Stimulated activated CD8-positive, alpha-beta memory T cell treated with anti-CD3 and anti-CD28 coated beads, Interleukin-2, amount 100 ng/mL, for 1 hour (primary cell): ENCODE measurements at places on chromosomes 3 and 15.

GRCh38 chr3:177286034-177286433 is 88.8 kb upstream of the TBL1XR1 start:
- DNase-seq = no peak

GRCh38 chr3:193822492-193823212 is 229.6 kb downstream of the OPA1 start:
- DNase-seq = no peak

GRCh38 chr3:104273046-104273649 is 1093.6 kb upstream of the ALCAM start:
- no peak for DNase-seq

- DNase-seq = no peak
Measured at GRCh38 chr15:100147828-100148227, 193.9 kb downstream of the ADAMTS17 start.
